ENCODE measurements at places on chromosomes 12 and 14.

- no peak for DNase-seq
Observed at GRCh38 chr12:90245391-90245790, 536.8 kb upstream of the ATP2B1 start.

DNA sequence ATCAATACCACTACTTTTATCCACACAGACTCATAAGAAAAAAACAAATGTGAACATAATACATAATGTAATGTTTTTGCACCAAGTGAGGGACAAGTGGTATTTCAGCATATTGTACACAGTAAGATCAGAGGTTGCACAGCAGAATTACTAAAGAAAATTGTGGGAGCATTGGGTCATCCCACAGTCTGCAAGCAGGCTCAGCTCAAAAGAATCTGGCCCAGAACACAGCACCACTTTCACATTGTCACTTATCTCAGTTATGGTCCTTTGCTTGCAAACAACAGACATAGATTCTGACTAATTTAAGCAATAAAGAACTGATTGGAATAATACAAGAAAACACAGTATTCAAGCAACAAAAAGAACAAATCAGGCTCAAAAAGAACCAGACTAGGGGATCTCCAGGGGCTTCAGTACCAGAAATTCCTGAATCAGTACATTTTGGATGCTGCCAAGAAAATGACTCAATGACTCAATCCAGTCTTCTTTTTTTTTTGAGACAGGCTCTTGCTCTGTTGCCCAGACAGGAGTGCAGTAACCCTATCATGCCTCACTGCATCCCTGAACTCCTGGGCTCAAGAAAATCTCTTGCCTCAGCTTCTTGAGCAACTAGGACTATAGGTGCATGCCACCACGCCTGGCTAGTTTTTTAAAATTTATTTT, 42.9 kb upstream of the EEA1 start:
- DNase-seq = no peak

DNA sequence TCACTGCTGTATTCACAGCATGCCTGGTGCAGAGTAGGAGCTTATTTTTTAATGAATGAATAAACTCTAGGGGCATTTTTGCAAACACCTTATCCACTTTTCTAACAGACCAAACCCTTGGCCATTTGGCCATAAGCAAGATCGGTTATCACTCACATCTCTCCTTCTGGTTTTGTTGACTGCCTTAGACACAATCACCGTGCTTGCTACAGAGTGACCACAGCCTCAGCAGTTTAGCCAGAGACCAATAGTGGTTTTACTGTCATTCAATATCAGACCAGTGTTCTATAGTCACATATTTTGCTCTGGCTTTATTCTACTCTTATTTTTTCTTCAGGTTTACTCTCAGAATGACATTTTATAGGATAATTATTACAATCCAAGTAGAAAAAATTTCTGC, 2.2 kb downstream of the KLRB1 start:
- no peak for DNase-seq

DNA sequence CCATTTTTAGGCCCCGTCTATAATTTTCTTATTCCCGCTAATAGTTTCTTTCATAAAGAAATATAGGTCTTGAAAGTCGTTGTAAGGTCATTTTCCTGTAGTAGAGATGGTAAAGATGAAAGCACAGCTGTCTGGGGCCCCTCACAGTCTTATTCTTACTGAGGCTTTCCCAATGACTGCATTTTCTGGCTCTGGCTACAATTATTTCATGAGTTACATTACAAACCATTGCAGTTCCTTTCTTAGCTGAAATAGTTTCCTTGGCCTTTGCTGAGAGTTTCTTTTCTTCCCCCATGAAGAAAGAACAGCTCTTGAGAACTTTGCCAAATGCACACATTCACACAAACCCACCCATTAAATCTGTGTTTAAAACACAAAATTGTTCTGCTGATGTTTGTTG, 113.0 kb downstream of the DYRK2 start:
- no peak for DNase-seq

GRCh38 chr12:112961074-112961473, 17.2 kb upstream of the OAS2 start:
- DNase-seq = peak; percentile 72

- no peak for DNase-seq
Observed at GRCh38 chr14:83744891-83745290, 1785.1 kb upstream of the FLRT2 start.

GRCh38 chr14:28782301-28782700, 15.7 kb downstream of the FOXG1 start:
- DNase-seq = no peak

DNA sequence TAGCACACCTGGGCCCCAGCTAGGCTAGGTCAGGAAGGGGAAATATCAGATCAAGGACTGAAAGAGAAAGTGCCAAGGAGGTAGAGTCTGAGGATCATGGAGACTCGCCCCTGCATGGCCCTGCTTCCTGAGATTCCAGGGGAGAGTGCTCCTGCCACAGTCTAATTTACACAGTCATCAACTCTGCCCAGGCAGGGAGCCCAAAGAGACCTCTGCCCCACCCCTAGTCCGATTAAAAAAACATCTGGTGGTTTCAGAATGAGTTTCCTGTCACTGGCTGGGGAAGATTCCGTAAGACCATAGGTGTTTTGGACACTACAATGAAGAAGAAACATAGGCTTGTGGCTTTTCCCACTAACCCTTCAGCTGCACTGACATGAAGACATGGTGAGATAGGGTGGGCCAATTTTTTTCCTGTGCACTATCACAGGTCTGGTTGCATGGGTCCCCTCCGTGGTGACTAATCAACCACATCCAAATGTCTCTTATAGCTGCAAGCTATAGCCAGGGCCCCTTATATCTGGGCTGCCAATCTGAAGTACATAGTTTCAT, 31.5 kb upstream of the GZMB start:
- peak; percentile 83 for DNase-seq

DNA sequence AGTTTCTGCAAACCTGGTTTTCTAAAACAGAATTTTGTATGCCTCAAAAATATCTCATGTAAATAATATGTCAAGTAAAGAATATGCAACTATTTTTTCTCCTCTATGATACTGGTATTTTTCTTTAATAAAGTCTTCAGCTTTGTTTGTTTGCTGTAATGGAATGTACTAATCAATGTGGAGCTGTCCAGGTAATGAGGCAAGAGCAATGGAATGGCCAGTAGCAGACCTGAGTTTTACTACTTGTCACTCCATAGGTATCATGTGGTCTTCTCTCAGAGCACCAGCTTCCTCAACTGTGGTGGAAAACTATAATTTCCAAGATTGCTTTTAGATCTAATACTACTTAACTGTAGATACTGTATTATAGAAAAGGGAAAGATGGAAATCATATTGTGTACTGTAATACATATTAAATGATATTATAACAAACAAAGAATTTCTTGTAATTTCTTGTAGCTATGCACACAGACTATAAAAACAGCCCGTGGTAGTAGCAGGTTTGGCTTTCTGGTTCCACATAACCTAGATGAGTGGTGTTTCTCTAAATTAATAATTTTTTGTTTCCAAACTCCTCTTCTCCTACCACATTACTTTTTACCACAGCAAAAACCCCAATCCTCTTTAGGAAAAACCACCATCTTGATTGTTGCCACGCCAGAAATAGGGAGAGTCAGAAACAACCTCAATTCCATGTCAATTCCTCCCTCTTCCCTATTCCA, 70.6 kb downstream of the KIF21A start:
- no peak for DNase-seq

GRCh38 chr14:78863143-78863542, 693.0 kb downstream of the NRXN3 start:
- peak; percentile 79 for DNase-seq

GRCh38 chr14:54117396-54117795, 160.8 kb upstream of the BMP4 start:
- no peak for DNase-seq

GRCh38 chr12:111249018-111249370, 119.9 kb downstream of the PHETA1 start:
- no peak for DNase-seq

DNA sequence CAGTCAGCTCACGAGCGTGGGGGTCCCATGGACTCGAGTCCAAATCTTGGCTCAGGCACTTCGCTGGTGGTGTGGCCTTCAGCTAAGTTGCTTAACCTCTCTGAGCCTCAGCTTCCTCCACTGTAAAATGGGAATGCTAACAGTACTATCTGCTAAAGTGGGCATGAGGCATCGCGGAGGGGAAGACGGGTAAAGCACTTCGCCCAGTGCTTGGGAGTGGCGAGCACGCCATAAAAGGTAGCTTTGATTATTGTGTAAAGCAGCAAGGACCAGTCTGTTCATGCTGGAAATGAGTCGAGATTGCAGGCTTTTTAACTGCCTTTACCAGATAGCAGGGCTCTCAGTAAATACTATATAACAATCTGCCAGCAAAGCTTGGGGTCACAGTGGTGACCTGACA, 24.5 kb downstream of the HRK start:
- DNase-seq = no peak

- DNase-seq = peak; percentile 56
Observed at GRCh38 chr14:102497998-102498677, 11.4 kb downstream of the ANKRD9 start.

DNA sequence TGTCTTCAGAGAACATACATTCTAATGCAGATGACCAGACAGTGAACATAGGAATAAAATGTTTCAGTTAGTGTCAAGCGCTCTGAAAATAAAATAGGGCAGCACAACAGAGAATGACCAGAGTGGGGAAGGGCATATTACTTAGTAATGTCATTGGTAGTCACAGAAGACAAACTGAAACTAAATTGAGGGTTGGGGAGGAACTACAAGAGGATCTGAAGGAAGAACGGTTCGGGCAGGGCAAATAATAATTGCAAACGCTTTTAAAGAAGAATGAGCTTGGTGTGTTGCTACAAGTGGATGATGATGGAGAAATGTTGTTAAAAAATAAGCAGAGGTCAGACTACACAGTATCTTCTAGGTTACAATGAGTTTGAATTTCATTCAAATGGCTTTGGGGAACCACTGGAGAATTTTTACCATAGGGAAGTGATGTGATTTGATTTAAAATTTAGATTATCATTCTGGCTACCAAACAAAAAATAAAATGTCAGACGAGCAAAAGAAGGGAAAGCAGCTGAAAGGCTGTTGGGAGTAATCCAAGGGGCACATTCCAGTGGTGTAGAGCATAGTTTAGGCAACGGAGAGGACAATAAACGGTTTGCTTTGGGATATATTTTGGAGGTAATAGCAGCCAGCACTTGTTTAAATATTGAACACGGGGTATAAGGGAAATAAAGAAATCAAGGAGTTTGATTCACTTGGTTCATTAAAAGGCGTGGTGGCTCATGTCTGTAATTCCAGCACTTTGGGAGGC, 56.3 kb upstream of the SLC6A13 start:
- no peak for DNase-seq

DNA sequence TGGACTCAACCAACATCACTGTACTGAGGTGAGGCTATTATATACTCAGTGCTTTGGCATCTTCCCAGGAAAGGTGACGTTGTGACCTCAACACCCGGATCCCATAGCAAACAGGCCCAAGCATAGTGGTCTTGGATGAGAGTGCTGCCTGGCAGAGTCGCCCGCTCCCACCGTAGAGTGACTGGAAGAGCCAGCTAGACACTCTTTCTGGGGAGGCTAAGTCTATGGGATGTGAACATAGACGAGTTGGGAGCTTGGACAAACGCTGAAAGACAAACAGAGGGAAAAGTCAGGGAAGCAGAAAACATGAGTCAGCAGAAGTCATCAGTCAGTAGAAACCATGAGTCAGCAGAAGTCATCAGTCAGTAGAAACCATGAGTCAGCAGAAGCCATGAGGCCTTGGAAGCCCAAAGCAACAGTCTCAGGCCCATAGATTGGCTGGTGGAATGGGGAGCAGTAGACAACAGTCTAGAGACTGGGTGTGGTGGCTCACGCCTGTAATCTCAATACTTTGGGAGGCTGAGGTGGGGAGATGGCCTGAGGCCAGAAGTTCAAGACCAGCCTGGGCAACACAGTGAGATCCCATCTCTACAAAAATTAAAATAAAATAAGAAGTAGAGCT, 66.4 kb upstream of the MAP1LC3B2 start:
- no peak for DNase-seq

DNA sequence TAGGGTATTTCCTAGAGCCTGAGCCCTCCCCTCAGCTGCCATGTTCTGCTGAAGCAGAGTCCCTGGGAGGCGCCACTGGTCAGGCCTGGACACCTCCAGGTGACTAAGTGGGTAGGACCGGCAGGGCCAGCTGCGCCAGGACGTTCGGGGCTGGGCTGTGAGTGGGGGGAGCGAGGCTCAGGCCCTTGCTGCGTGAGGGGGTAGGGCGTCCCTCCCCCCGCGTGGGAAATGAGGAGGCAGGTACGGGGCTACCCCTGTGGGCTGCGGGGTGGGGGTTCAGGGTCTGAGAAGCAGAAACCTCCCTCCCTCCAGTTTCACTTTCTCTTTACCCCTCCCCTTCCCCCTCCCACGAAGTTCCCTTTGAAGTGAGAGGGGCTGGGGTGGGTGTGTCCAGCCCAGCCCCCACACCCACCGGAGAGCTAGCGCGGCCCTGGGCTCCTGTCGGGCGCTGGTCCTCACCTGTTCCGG, 22.1 kb upstream of the KIF26A start:
- DNase-seq = no peak

DNA sequence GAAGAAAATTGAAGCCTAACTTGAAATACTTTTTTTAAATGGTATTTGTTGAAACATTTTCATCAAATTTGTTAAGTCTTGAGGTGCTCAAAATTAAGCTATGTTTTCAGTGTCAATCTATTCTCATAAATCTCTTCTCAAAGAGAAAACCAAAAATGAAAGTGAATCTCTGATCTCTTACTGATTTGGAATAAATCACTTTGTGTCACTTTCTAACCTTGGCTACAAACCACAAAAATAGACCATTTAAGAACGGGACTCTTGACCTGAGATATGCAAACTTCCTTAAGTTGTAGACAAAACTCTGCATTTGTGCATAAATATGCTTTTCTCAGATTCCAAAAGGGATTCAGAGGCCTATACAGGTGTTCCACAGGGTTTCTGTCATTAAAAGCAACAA, 192.9 kb downstream of the SEC23A start:
- no peak for DNase-seq

DNA sequence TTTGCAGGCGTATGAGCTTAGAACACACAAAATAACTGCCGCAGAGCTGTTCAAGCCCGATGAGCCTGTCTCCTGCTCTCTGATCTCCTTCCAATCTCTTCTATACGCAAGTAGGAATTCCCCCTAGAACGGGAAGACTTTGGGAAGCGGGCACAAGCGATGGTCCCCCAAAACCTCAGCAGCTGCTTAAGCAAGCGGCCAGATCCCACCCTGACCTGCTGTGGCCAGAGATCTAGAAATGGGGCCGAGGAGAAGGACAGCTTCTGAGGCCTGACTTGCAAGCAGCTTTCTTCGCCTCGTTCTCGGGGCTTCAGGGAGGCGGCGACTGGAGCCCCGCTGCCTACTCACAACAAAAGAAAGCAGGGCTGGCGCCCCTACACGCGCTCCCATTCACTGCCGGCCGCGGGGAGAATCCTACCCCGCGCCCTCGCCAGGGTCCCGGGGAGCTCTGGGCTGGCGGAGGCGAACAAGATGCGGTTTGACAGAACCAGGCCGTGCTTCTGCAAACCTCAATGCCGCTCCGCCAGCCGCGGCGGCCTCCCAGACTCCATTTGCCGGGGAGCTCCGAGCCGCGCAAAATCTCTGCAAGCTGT, 922 bp downstream of the TBX5 start:
- no peak for DNase-seq
